ENCODE measurements at places on chromosomes 12 and 14. TPM values are rescaled to one million over a fixed set of nuclear protein-coding genes. Genes with fewer than 3 reads are reported as not detected.
A peak's percentile ranks its signal among the peaks of the same experiment; 100 is the strongest.

- H3K36me3 ChIP-seq = no peaks in the 10 kb centered on the region
- no peaks in the 10 kb centered on the region for H3K27me3 ChIP-seq
- H3K27ac ChIP-seq = no peak overlapping the region
- H3K4me1 ChIP-seq = no peaks in the 10 kb centered on the region
- no peak overlapping the region for H3K4me3 ChIP-seq
Measured at GRCh38 chr14:85915711-85916110, 385.8 kb downstream of the FLRT2 start.

DNA sequence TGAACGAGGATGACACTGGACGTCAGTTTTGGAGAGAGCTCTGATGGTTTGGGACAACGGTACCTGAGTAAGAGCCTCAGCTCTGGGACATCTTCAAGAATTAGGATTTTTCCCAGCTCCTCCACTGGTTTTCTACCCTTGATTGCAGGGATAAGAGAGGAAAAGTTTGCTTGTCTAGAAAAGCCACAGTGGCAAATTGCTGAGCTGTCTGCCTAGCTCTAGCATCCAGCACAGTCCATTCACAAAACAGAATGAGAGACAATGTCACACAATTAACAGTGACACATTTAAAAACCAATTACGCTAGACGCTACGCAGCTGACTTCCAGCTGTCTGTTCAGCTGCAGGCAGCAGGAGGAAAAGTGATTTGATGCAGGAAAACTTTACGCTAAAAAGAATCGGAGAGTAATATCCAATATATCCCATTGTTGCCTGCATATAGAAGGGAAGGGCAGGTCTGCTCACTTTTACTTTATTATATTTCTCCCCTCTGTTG is 168.1 kb upstream of the PRICKLE1 start:
- H3K4me3 ChIP-seq = no peak overlapping the region
- no peaks in the 10 kb centered on the region for H3K36me3 ChIP-seq

PRPH gene
- polyA plus RNA-seq = 115 TPM

LMNTD1 gene
- polyA plus RNA-seq = 0.22 TPM

GRCh38 chr12:6548966-6549683 is 6.7 kb downstream of the IFFO1 start:
- peaks cover 7% of the 10 kb centered on the region for H3K36me3 ChIP-seq
- peaks cover 9% of the 10 kb centered on the region for H3K4me1 ChIP-seq
- H3K4me3 ChIP-seq = no peak overlapping the region
- no peak overlapping the region for H3K27ac ChIP-seq
- no peaks in the 10 kb centered on the region for H3K27me3 ChIP-seq

DNA sequence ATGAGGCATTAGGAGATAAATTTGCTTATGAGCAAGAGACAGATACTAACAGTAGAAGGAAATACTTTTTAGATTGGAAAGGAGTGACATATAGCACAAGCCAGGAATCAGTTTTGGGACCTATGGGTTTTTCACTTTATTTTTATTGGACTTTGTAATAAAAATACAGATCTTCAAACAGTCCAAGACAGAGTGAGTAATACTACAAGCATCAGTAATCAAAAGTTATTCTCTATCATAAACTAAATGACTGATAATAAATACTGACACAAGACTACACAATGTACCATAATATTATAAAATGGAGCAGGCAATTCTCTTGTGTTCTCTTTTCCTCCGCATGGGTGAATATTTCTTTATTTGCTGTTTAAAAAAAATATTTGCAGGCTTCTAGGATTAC is 85.8 kb downstream of the DERA start:
- H3K36me3 ChIP-seq = peaks cover 12% of the 10 kb centered on the region
- no peak for DNase-seq
- no peaks in the 10 kb centered on the region for H3K27me3 ChIP-seq
- H3K4me1 ChIP-seq = peaks cover 14% of the 10 kb centered on the region
- no peak overlapping the region for H3K4me3 ChIP-seq

DNA sequence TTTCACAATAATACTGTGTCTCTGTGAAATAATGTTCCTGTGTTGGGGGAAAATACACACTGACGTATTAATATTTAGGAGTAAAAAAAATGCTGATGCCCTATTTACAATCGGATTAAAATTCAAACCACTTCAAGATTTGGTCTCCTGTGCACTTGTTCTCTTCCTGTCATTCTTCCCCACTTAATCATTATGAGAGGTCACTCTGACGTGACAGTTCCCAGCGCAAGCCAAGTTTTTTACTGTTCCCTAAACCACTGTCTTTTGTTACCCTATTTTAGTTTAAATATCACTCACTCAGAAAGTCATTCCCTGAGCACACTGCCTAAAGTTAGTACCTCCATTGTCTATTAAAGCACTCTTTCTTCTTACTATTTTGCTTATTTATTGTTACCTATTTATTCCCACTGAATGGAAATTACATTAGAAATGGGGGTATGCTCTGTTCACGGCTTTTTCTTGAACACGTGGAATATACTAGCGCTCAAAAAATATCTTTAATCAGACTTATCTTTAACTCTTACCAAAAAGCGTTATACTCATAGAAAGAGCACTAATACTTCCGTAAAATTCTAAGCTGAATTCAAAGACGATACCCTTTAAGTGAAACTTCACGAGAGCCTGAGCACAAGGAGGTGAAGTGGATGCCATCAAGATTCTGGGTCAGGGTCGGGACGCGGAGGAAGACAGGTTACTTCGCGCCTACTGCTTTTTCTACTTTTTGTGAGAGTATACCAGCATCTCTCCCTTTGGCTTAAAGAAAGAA is 670 bp upstream of the PSMA3 start:
- peak; percentile 78 for DNase-seq
- no peaks in the 10 kb centered on the region for H3K27me3 ChIP-seq

GRCh38 chr12:10730559-10730958 is 7.4 kb upstream of the YBX3 start:
- no peaks in the 10 kb centered on the region for H3K4me1 ChIP-seq
- no peaks in the 10 kb centered on the region for H3K36me3 ChIP-seq
- no peak overlapping the region for H3K27ac ChIP-seq
- DNase-seq = no peak
- no peak overlapping the region for H3K4me3 ChIP-seq
- H3K27me3 ChIP-seq = peaks cover 20% of the 10 kb centered on the region

DNA sequence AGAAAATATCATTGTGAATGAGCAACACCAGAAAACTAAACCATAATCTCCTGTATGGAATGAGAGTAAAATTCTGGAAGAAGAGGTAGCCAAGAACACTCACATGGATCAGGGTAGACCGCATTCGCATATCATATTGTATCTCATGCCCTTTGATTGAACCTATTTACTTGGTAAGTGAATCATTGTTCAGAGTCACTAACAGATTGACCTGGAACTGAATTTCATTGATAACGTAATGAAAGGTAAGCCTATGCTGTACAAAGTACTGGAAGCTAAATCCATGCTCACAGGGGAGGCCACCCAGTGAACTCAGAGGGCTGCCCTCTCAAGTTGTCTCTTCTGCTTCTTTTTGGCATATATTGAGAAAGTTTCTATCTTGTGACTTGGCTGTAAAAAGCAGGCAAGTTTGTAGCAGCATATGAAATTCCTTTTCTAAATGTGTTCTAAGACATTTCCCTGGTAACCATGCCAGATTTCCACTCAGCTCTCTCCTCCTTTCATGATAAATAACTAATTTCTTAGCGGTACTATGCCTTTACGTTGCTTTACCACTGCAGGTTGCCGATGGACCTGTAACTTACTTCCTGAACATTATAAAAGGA is 91.4 kb downstream of the PLCZ1 start:
- peaks cover 5% of the 10 kb centered on the region for H3K4me1 ChIP-seq
- peak overlapping the region; percentile 9 for H3K27ac ChIP-seq
- DNase-seq = peak; percentile 1
- H3K27me3 ChIP-seq = no peaks in the 10 kb centered on the region
- no peaks in the 10 kb centered on the region for H3K36me3 ChIP-seq

GRCh38 chr12:79988368-79988767 is 53.5 kb upstream of the PPP1R12A start:
- no peaks in the 10 kb centered on the region for H3K27me3 ChIP-seq
- no peaks in the 10 kb centered on the region for H3K36me3 ChIP-seq
- peaks cover 12% of the 10 kb centered on the region for H3K4me1 ChIP-seq
- DNase-seq = no peak
- no peak overlapping the region for H3K4me3 ChIP-seq
- H3K27ac ChIP-seq = no peak overlapping the region

GYS2 gene
- polyA plus RNA-seq = 0.03 TPM

DNA sequence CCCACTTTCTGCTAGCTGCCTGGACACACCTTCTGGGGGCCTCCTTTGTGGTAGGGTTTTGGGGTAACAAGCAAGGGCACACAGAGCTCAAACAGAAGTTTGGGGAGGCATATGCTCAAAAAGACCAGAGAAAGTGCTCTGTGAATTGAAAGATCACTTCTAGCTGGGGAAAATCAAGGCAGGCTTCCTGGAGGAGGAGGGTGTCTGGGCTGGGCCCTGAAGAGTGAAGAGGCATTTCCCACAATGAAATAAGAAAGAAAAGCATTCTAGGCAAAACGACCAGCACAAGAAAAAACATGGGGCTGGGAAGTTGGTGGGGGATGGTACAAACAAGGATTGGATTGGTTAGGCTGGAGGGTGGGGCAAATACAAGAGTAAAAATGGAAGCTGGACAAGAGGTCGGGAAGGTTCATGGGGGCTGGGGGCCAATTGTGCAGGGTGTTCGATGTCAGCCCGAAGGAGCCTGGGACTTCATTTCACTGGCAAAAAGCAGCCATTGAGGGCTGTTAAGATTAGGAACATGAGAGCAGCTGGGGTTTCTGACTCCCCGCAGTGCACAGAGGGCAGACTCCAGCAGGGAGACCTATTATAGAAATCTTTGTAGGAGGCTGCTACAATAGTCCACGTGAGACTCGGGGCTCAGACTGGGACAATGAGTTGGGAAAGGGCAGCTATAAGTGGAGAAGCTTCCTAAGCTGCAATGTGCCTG is 51.5 kb upstream of the CMKLR1 start:
- no peak for DNase-seq
- H3K27me3 ChIP-seq = no peaks in the 10 kb centered on the region
- no peaks in the 10 kb centered on the region for H3K36me3 ChIP-seq
- H3K4me1 ChIP-seq = no peaks in the 10 kb centered on the region
- H3K27ac ChIP-seq = no peak overlapping the region

- no peaks in the 10 kb centered on the region for H3K27me3 ChIP-seq
- no peaks in the 10 kb centered on the region for H3K36me3 ChIP-seq
- DNase-seq = no peak
- H3K4me1 ChIP-seq = peaks cover 31% of the 10 kb centered on the region
- no peak overlapping the region for H3K27ac ChIP-seq
Measured at GRCh38 chr14:21036751-21037150, 2.1 kb upstream of the RNASE13 start.

- H3K36me3 ChIP-seq = peaks cover 70% of the 10 kb centered on the region
- no peak overlapping the region for H3K27ac ChIP-seq
- DNase-seq = no peak
- H3K4me1 ChIP-seq = peaks cover 34% of the 10 kb centered on the region
- H3K4me3 ChIP-seq = no peak overlapping the region
Measured at GRCh38 chr12:122866950-122867607, 28.8 kb downstream of the VPS37B start.

KRT77 gene
- polyA plus RNA-seq = 0.42 TPM

DNA sequence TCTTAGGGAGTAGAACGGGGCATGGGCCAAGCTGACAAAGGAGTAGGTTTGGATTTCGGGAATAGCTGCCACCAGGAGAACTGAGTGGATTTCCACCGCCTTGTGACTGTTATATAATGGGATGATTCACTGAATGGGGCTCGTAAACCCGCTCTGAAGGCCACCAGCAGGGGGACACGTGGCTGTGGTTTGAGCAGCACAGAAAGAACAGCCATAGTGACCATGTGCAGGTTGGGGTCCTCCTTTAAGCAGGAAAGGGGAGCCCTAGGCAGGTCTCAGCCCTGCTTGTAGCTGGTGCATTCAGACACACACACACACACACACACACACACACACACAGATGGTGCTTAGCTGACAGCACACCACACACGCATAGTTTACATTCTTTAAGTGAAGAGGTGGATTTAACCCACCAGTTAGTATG is 8.6 kb upstream of the ASB2 start:
- no peak overlapping the region for H3K27ac ChIP-seq
- peaks cover 10% of the 10 kb centered on the region for H3K4me1 ChIP-seq
- no peaks in the 10 kb centered on the region for H3K36me3 ChIP-seq
- H3K4me3 ChIP-seq = no peak overlapping the region
- DNase-seq = no peak
- no peaks in the 10 kb centered on the region for H3K27me3 ChIP-seq

DNA sequence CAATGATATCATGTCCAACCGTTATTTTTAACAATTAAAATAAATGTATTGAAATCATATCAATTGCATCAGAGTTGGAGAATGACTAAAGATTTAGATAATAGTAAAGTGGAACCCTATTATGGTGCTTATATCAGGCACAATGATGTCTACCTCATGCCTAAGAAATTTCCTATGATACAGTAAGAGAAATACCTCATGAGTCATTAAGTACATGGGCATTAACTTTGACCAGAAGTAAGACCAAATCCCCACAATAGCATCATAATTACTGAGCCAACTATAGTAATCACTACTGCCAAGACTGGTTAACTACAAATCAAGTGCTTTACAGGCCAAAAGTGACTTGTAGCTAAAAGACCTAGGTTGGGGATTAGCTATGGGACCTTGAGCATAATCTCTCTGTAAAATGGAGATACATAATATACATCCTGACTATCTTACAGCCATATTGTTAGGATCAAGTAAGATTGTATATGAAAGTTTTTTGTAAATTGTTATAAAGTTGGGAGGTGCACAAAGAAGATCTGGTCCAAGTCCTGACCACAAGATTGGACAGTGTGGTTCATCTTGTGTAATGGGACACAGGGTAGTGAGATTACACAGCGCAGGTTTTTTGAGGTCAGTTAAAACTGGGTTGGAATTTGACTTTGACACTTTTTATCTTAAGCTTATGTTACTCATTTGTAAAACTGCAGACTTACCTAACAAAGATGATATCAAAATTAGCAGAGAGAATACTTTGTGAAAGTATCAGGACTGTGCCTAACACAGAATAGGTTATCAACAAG is 60.5 kb downstream of the ERGIC2 start:
- peak overlapping the region; percentile 38 for H3K27ac ChIP-seq
- no peaks in the 10 kb centered on the region for H3K36me3 ChIP-seq
- H3K4me1 ChIP-seq = peaks cover 8% of the 10 kb centered on the region
- peak; percentile 26 for DNase-seq
- H3K27me3 ChIP-seq = no peaks in the 10 kb centered on the region
- H3K4me3 ChIP-seq = no peak overlapping the region

DNA sequence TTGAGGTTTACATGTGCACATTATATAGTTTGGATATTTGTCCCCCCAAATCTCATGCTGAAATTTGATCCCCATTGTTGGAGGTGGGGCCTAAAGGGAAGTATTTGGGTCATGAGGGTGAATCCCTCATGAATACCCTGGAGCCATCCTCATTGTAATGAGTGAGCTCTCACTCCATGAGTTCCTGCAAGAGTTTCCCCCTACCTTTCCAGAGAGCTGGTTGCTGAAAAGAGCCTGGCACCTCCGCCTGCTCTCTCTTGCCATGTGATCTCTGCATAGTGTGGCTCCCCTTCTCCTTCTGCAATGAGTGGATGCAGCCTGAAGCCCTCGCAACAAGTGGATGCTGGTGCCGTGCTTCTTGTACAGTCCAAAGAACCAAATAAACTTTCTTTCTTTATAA is 234.3 kb upstream of the DIO2 start:
- no peak for DNase-seq
- no peaks in the 10 kb centered on the region for H3K36me3 ChIP-seq
- no peak overlapping the region for H3K27ac ChIP-seq

- peaks cover 22% of the 10 kb centered on the region for H3K4me1 ChIP-seq
- no peaks in the 10 kb centered on the region for H3K27me3 ChIP-seq
- H3K36me3 ChIP-seq = no peaks in the 10 kb centered on the region
- DNase-seq = peak; percentile 53
Measured at GRCh38 chr12:48910196-48910595, 15.1 kb downstream of the FKBP11 start.

FOXJ2 gene
- polyA plus RNA-seq = 12.4 TPM

RBM19 gene
- polyA plus RNA-seq = 27.2 TPM

KRT86 gene
- 0.97 TPM for polyA plus RNA-seq
